Caki2 (cell line): ENCODE measurements at places on chromosomes 6 and 20.

DNA sequence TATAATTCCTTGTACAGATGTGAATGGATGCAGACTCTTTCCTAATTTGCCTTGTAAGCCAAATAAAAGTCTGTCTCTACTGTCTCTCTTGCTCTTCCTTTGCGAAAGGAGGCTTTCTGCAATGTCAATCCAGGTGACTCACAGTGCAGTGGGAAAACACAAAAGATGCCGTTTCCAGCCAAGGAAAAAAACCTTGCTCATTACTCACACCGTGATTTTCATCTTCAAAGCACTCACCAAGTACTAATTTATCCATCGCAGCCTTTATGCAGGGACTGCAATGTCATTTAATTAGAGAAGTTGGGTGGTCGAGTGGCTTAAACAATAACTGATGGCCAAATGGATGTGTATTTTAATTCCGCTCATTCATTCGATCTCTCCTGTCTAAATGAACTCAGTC is 23.8 kb downstream of the SAYSD1 start:
- no peak for DNase-seq

GRCh38 chr6:21935561-21936028 is 342.0 kb downstream of the SOX4 start:
- DNase-seq, result peak; percentile 53

- no peak for DNase-seq
These were observed 43.2 kb upstream of the PKIB start for GRCh38 chr6:122567034-122567433.

- no peak for DNase-seq
These were observed 275.1 kb upstream of the PRDM1 start for GRCh38 chr6:105810922-105811482.

GRCh38 chr6:81895511-81896185 is 143.2 kb upstream of the TENT5A start:
- DNase-seq, result peak; percentile 76

DNA sequence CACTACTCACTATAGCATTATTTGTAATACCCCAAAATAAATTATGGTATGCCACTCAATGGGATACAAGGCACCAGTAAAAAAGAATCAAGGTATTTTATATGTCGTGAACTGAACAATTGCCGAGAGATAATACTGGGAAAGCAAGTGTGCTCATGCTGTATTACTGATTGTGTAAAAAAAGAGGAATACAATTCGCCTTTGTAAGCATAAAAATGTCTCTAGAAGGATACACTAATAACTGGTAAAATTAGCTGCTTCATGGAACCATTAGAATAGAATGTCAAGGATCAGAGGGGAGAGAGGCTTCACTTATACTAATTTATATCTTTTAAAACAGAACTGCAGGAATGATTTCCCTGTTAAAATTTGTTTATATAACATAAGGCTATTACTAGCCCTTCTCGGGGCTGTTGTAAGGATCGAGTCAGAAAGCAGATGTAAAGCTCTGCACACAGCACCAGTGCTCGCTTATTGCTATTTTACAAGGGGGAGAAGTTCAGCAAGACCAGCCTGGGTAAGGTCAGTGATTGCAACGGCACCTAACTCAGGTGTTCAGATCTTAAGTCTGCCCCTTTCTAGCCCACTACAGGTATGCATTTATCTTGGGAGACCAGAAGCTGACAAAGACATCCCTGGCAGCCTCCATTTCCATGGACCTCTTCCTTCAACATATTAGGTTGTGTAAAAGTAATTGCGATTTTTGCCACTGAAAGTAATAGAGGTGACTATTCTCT is 61.6 kb downstream of the MYH7B start:
- no peak for DNase-seq

DNA sequence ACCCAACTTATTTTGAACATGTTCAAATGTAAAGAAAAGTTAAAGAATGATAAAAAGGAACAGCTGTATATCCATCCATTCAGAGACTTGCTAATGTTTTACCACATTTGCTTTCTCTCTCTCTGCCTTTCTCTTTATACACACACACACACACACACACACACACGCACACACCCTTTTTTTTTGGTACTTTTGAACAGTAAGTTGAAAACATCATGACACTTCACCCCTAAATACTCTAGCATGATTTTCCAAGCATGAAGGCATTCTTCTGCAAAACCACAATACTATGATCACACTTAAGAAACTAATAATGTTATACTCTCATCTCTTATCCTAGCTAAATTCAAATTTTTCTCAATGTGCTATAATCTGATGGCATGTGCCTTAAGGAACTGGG is 192.3 kb downstream of the UTRN start:
- no peak for DNase-seq

- DNase-seq, result no peak
These were observed 22.2 kb downstream of the OLIG3 start for GRCh38 chr6:137471986-137472385.
